ENCODE measurements at places on chromosomes 3 and 15.

DNA sequence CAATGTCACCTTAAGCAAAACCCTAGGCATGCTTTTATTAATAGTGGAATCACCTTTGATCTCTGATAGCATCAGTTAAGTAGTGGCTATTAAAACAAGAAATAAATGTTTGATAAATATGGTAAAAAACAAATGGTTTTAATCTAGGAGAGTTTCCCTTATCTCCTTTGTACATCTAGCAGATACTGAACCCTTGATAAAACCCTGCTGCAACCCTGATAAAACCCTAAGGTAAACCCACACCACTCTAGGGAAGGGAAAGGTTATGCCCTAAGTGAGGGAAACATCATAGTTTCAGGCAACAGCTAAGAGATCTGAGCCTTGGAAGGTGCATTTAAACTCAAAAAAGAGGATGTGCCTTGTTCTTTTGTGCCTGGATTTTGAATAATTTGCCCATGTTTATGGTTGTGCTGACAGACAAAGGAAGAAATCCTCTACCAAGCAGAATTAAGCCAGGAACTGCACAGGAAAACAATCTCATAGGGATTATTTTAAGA lies 309.7 kb downstream of the FGF12 start:
- no peak for DNase-seq

- DNase-seq: no peak
Observed at GRCh38 chr15:58303236-58303635, 128.6 kb upstream of the LIPC start.

- DNase-seq: no peak
Observed at GRCh38 chr3:176172492-176172891, 1024.8 kb downstream of the TBL1XR1 start.

- no peak for DNase-seq
Observed at GRCh38 chr15:71753346-71753745, 57.0 kb upstream of the NR2E3 start.

- DNase-seq: no peak
Observed at GRCh38 chr3:196642434-196642833, 2.9 kb downstream of the NRROS start.

- DNase-seq: no peak
Observed at GRCh38 chr3:62558549-62559112, 185.3 kb upstream of the FEZF2 start.

DNA sequence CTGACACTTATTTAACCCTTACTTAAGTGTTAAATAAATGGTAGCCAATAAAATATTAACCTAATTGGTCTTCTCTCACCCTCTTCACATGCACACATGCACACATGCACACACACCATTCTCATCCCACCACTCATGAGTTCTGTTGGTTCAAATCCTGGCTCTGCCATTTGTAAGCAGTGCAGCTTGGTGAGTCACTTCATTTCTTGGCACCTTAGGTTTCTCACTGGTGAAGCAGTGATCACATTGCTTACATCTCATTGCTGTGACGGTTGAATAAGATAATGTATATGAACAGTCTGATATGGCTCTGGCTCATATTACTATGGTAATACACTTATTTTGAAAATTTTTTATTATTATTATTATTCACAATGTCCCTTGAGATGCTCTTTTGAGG lies 33.8 kb downstream of the RIOX2 start:
- no peak for DNase-seq

- no peak for DNase-seq
Observed at GRCh38 chr3:98874602-98875249, 26.8 kb downstream of the DCBLD2 start.

DNA sequence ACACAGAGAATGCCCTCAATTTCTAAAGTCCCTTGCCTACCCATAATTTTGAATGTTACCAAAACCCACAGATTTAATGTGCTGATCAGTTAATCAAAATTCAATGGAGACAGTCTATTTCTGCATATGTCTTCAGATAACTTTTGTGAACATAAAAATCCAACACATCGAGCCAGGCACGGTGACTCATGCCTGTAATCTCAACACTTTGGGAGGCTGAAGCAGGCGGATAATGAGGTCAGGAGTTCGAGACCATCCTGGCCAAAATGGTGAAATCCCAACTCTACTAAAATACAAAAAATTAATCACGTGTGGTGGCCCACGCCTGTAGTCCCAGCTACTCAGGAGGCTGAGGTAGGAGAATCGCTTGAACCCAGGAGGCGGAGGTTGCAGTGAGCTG lies 49.3 kb downstream of the PEAK1 start:
- DNase-seq: no peak

GRCh38 chr3:117674321-117674720 lies 964.7 kb downstream of the TUSC7 start:
- DNase-seq: no peak

GRCh38 chr3:50926868-50927267 lies 252.1 kb downstream of the DOCK3 start:
- no peak for DNase-seq

DNA sequence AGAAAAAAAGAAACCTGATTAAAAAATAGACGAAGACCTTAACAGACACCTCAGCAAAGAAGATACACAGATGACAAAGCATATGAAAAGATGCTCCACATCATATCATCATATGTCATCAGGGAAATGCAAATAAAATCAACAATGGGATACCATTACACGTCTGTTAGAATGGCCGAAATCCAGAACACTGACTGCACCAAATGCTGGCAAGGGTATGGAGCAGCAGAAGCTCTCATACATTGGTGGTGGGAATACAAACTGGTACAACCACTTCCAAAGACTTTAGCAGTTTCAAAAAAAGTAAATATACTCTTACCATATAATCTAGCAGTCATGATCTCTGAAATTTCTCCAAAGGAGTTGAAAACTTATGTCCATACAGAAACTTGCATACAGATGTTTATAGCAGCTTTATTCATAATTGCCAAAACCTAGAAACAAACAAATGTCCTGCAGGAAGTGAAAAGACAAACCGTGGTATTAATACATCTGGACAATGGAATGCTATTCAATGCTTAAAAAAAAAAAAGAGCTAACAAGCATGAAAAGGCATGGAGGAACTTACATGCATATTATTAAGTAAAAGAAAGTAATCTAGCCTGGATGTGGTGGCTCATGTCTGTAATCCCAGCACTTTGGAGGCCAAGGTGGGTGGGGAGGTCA lies 107.4 kb downstream of the HES1 start:
- no peak for DNase-seq

DNA sequence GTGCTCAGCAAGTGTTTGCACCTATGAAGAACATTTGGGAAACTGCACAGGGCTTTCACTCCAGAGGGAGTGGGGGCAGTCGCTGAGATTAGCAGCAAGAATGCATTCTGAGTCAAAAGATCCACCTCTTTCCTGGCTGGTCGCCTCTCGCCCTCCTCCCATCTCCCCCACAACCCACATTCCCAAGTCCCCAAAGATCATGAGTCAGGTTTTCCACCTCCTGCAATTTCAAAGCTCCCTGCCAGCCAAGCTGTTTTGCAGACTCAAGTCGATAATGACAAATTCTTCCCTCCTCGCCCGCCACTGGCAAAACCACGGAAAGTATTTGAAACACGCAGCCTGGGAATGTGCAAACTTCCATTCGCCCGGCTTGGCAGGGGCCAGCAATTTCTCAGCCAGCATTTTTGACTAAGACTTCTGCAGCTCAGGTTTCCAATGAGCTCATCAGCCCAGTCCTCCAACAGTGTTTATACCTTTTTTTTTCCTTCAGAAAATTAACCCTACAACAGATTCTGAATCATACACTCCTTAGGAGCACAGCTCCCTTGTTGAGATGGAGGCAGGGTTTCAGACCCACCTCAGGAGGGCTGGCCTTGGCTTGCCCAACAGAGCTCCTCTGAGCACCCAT lies 181.4 kb downstream of the SMAD6 start:
- DNase-seq: peak; percentile 9

- DNase-seq: no peak
Observed at GRCh38 chr15:78695854-78696253, 54.8 kb upstream of the CHRNB4 start.

- DNase-seq: no peak
Observed at GRCh38 chr3:183213415-183214276, 39.4 kb upstream of the B3GNT5 start.

DNA sequence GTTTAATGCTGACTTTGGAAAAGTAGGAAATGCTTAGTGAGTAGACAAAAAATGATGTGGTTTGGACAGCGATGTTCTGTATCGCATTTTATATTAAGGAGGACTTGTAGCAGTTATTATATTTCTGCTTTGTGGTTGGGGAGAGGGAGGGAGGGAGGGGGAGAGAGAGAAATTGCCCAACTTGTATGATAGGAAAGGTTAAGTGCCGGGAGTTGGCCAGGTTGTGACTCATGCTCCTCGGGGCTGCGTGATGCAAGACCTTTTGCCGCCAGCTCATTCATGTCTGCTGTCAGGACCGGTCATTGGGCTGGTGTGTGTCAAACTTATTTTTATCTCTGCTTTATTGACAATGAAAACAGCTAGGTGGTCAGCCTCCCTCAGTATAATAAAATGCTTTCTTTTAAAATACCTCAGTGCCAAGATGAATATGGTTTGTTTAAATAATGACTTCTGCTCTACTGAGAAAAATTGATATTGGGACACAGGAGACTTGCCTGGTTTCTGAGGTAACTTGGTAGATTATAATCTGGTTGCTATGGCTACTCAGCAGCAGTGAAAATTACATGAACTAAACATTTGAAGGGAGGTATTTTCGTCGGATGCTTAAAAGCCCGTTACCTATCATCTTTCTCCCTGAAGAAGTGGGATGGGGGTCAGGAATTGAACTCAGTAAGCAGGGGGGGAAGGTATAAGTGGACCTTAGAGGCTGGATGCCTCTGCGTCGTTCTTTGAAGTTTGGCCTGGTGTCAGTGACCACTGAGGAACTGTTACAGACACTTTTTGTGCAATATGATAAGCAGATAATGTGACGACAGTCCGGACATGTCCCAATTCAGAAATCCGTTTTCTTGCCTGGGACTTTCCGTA lies 90.7 kb downstream of the FNDC3B start:
- no peak for DNase-seq

DNA sequence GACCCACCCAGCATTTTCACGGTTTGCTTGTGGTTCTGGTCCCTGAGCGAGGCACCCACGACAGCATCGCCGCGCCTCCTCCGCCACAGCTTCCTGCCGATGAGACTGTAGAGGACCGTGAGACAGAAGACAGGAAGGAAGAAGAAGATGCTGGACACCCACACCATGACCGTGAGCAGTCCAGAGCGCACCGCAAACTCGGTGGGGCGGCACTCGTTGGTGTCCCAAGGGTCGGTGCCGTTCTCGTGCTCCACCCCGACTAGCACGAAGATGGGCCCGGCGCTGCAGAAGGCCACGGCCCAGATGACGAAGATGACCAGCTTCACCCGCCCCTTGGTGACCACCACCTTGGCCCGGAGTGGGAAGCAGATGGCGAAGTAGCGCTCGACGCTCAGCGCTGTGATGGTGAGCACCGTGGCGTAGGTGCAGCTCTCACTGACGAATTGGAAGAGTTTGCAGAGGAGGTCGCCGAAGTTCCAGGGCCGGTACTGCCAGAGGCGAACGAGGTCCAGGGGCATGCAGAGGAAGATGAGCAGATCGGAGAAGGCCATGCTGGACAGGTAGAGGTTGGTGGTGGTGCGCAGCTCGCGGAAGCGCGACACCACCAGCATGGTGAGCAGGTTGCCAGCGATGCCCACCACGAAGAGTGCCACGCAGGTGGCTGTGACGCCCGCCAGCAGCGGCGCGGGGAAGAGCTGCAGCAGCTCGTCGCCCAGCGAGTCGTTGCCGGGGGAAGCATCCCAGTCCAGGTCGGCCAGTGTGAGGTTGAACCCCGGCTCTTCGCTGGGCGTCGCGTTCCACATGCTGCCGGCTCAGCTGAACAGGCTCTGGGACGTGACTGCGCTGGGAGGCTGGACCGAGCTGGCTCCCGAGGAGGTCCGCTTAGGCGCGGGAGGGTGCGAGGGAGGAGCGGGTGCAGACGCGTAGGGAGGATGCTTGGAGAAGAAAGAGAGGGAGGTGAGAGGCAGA lies at the start of gene GHSR:
Gene GHSR (minus strand): TSS at position 846 of the 969 bp plus-strand sequence. CDS start 43 bp downstream, at position 803.
- DNase-seq: no peak

DNA sequence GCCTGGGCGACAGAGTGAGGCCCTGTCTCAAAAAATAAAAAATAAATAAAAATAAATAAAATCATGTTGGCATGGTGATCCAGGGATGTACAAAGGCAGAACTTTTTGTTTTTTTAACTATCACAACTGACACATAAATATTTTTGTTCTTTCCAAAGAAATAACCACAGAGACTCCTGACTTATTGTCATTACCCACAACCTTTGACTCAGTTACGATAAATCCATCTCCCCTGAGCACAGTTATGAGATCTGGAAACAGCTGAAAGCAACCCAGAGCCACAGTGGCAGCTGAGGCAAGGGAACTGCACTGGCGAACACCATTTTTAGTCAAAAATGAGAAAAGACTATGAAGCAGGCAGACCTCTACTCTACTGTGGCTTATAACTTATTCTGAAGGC lies 24.0 kb downstream of the OSBPL10 start:
- DNase-seq: no peak

DNA sequence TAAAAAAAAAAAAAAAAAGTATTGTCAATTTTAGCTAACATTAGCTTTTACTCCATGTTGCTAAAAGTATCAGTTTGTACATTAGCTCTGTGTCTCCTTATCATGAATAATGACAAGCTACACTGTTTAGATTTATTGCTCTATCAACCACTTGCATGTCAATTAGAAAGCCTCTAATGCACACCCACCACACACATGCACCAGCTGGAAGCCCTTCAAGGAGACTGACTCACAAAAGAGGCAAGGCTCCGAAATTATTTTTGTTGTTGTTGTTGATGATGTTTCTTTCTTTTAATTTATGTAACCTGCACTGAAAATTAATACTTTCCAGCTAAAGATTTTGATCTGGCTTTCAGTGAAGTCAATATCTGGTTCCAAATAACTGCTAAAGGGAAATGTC lies 71.5 kb downstream of the ETFA start:
- DNase-seq: no peak

GRCh38 chr15:76991741-76992645 lies 2.9 kb upstream of the PSTPIP1 start:
- no peak for DNase-seq

DNA sequence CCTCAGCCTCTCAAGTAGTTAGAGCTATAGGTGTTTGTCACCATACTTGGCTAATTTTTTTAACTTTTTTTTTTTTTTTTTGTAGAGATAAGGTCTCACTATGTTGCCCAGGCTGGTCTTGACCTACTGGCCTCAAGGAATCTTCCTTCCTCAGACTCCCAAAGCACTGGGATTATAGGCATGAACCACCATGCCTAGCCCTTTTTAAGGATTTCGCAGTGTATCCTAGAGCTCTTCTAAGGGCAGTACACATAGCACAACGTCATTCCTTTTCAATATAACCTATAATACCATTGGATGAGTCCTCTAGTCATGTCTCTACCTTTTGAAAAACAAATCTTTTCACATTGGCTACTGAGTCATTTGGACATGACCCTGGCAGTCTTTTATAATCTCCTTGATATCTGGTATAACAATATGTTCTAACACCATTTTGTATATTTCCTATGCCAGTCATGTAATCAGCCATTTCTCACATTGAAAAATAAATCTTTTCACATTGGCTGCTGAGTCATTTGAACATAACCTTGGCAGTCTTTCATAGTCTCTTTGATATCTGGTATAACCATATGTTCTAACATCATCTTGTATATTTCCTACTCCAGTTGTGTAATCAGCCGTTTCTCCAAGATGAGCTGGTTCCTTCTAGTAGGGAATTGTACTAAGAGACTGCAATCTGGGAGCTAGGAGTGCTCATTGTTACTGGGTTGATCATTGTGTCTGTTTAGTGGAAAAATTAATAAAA lies 944.7 kb downstream of the MCTP2 start:
- no peak for DNase-seq

GRCh38 chr3:49812916-49813496 lies 747 bp downstream of the UBA7 start:
- no peak for DNase-seq
